ENCODE measurements at places on chromosomes 13 and 19.

GRCh38 chr13:79393564-79394249 is 12.3 kb downstream of the RBM26 start:
- DNase-seq: peak; percentile 32

- no peak for DNase-seq
Observed at GRCh38 chr13:56864451-56864850, 276.3 kb upstream of the PRR20A start.

DNA sequence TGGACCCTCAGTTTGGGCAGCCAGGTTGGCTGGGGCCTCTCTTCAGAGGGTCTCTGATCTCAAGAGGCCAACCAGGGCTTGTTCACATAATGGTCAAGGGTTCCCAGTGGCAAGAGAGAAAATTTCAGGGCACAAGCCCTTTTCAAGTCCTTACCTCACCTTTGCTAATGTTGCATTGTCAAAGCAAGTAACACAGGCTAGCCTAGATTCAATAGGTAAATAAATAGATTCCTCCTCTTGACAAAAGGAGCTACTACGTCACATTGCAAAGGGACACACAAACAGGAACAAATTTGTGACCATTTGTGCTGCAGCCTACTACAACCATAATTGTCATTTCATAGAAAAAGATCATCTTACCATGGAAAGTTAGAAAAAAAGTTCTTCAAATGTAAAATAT is 33.9 kb upstream of the FRY start:
- DNase-seq: no peak

GRCh38 chr13:110062077-110062776 is 244.7 kb downstream of the COL4A1 start:
- DNase-seq: no peak

GRCh38 chr19:45117167-45117594 is 24.2 kb downstream of the PPP1R37 start:
- peak; percentile 49 for DNase-seq

DNA sequence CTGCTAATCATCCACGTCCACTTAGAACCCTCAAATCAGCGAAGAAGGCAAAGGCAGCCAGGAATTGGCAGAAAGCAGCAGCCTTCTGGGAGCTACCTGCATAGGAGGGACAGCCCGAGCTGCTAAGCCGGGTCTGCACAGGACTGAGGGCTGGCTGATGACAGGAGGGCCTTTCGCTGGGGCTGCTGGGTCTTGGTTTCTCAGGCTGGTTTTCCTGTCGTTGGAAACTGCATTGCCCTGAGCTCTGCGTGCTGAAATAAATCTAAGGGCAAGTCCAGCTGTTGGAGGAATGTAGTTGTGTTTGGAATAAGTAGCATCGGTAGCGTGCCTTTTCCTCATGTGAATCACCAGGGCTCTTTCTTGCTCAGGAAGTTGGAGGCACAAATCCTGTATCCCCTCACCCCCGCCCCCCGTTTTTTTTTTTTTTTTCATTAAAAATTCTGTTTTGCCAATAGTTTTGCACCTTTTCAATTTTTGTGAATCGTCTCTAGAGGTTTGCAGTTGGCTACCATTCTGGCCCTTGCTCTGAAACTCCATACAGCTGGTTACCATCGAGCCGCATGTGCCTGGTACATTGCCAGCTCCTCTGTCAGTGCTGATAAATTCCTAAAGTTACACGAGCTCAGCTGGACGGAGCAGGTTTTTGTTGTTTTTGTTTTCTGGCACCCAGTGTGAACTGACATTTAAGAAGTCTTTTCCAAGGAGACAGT is 193.9 kb upstream of the RNF113B start:
- DNase-seq: no peak

All from suppressor macrophage treated with lipopolysaccharide for 4 hours (primary cell).